Occipital lobe (tissue), 3 donors: ENCODE measurements at places on chromosomes 1 and 21.

DNA sequence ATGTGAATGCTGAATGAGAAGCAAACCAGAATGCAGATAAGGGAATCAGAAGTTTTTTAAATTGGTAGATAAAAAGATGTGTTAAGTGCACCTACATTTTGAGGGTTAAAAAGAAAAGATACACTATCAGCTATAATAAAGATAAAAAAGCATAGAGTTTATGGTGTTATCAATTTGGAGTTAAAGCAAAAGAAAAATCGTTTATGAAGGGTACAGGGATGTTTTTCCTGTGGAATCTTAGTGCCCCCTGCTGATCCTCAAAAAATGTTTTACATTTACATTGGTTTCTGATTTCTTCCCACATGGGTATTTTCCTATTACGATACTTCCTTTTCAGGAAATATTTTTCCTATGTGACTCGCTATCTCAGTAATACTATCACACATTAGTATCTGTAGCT is 293.5 kb downstream of the MRPL39 start:
- no peak for DNase-seq

DNA sequence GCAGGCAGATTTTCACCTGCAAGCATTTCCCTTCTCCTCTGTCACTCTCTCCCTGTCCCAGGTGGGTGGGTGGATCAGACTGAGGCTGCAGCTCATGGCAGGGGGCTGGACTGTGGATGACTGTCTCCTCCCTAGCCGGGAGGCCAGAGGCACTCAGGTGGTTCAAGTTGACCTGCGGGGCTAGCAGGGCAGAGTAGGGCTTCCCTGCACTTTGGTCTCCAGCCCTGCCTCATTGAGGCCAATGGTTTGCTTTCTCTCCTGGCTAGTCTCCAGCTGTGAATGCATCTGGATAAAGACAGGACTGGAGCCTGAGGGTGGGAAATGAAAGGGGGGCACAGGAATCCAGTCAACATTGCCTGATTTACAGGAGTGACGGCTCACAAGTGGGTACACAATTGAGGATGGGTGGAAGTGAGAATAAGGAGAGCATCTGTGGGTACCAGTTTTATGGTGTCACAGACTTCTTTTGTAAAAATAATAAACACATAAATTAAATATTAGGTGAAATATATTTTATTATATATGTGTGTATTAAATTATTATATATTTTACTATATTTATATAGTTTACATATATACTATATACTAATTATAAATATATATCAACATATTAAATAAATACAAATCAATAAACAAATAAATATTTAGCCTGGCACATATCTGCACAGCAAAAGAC is 25.6 kb downstream of the RUNX1 start:
- DNase-seq: no peak

GRCh38 chr1:40986956-40987355 is 7.5 kb downstream of the CTPS1 start:
- no peak for DNase-seq

- DNase-seq: no peak
Measured at GRCh38 chr21:39728341-39728740, 16.6 kb upstream of the IGSF5 start.

GRCh38 chr1:198273748-198274295 is 117.0 kb downstream of the NEK7 start:
- DNase-seq: no peak

DNA sequence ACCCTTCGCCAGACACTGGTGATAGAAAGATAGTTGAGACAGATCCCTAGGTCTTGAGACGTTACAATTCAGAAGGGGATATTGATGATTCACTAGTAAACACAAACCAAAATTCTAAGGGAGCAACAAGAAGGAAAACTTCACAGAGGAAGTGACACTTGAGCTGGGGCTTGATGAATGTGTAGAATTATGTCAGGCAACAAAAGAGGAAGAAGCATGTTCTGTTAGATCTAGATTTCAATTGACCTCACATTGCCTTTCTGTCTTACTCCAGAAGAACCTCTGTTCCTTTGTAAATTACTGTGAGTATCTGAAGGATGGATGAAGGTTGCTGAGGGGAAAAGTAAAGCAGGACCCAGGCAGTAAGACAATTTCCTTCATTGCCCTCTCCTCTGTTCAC is 328.2 kb downstream of the KCTD3 start:
- no peak for DNase-seq

GRCh38 chr21:45590246-45590725 is 48.0 kb upstream of the SLC19A1 start:
- no peak for DNase-seq

GRCh38 chr1:154943649-154944400 is 7.3 kb upstream of the PMVK start:
- no peak for DNase-seq

- peak; percentile 73 for DNase-seq
Measured at GRCh38 chr1:112700290-112701226, 6.4 kb downstream of the RHOC start.

- no peak for DNase-seq
Measured at GRCh38 chr1:235011064-235011598, 117.5 kb downstream of the TOMM20 start.

DNA sequence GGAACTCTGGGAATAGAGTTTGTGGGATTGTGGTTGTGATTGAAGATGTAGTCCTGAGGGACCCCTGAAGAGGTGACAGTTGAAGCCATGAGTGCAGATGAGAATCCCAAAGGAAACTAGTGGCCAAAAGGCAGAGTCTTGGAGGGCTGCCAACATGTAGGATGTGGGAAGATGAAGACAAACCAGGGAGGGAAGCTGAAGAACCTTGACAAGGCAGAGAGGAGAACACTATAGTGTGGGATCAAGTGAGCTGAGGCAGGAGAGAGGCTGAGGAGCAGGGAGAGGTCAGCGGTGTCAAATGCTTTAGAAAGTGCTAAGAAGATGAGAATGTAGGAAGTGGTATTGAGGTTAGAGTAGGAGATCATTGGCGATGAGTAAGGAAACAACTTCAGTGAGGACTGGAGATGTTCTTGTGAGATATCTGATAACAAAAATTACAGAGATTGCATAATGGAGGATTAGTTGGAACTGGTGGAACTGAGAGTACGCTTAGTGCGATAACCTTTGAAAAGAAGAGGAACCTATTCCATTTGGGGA is 88.5 kb upstream of the VCAM1 start:
- DNase-seq: no peak

DNA sequence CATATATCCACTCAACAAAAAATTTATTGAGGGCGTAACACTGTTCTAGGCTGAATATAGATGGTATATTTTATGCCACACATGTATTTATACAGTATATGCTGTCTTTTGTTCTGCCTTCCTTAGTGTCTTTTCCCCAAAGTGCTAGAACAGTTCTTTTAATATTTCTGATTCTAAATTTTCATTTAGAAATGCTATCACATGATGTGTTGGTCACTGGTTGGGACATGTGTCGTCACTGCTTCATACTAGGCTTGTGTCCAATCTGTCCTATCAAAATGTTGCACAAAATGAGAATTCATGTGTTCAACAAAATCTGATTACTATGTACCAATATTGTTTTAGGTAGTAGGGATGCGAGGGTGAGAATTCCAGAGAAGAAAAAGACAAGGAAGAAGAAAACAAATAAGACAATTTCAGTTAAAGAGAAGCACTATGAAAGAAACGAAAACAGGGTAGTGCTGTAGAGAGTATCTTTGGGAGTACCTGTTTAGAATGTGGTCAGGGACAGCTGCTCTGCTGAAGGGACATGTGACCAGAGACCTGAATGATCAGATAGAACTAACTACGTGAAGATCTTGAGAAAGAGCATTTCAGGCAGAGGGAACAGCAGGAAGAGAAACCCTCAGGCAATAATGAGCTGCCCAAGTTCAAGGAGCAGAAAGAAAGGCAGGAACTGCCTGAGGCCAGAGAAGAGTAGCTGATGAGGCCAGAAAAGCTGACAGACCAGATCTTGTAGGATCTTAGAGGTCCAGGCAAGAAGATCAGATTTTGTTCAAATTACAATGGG is 1.3 kb downstream of the KMO start:
- no peak for DNase-seq

DNA sequence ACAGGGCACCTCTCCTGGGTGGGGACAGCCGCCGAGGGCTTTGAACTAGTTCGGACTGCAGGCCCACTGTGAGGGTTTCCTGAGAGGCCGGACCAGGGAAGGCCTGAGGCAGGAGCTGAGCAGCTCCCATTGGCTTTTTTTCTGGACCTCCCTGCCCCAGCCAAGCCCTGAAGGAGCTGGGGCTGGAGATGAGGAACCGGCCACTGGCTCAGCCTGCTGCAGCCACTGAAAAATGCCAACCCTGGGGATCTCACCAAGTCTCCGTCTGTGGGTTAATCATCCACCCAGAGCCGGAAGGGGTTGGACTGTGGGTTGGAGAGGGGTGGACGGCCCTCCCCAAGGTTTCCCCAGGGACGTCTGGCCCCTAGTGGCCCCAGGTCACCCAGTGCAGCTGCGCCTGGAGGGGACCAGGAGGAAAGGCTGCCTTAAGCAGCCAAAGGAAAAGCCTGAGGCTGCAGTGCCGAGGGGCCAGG is 2.5 kb downstream of the VWA1 start:
- no peak for DNase-seq

- DNase-seq: no peak
Measured at GRCh38 chr1:170666541-170667254, 2.8 kb downstream of the PRRX1 start.

DNA sequence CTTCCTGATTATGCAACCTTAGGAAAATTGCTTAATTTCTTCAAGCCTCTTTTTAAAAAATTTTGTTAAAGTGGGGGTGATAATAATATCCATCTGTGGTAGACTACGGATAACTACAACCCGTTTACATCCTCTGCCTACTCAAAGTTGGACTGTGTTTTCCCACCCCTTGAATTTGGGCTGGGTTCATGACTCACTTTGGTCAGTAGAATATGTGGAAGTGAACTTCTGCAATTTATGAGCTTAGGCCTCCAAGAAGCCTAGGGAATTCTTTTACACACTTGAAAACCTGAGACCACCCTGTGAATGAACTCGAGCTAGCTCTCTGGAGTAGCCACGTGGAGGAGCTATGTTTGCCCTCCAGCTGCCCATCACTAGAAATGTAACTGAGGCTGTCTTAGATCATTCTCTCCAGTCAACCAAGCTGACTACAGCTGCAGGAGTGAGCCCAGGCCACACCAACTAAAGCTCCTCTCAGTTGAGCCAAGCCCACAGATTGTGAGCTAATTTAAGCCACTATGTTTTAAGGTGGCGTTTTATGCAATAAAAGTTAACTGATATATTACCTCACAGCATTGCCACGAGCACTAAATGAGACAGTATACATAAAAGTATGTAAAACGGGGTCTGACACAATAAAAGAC is 29.6 kb upstream of the CACHD1 start:
- DNase-seq: no peak

DNA sequence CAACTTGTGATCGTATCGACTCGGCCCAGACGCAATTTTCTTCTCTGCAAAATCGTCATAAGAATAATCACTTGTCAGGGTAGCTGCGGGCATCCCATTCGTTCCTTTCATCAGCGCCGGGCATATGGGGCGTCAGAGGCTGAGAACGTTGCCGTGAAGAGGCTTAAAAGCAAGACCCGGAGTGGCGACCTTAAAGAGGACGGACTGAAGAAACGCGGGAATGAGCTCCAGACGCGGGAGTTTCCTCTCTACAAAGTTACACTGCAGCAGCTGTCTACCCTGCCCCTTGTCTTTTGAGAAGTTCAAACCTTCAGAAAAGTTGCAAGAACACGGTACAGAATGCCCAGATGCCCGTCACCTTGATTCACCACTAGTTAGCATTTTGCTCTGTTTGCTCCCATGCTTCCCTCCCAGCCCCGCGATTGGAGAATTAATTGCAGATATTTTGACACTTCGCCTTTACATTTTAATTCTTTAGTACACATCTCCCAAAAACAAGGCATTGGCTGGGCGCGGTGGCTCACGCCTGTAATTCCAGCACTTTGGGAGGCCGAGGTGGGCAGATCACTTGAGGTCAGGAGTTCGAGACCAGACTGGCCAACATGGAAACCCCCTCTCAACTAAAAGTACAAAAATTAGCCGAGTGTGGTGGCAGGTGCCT is 967 bp downstream of the CENPS start:
- no peak for DNase-seq

- no peak for DNase-seq
Measured at GRCh38 chr1:74613894-74614293, 59.7 kb downstream of the ERICH3 start.

GRCh38 chr1:228392111-228392936 is 14.3 kb downstream of the TRIM11 start:
- DNase-seq: no peak

DNA sequence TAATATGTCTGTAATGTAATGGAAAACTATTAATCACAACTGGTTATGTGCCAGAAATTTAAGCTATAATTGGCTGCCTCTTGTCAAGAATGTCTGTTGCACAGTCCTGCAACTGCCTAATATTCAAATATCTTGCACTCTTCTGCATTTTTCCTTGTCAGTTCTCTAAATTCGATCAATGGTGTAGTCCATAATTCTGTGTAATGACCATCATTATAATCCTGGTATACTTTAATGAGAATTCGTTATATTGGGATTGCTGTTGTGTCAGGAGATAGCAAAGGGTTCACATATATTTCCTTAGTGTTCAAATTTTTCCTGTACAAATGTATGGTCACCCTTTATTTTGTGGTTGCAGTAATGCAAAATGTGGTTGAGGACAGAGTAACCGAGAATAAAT is 4.8 kb downstream of the NTNG1 start:
- DNase-seq: no peak

- no peak for DNase-seq
Measured at GRCh38 chr1:113770031-113770430, 10.7 kb upstream of the PHTF1 start.

GRCh38 chr1:182682898-182683501 is 1.4 kb downstream of the RGS8 start:
- no peak for DNase-seq

GRCh38 chr1:75503221-75503974 is 107.5 kb downstream of the SLC44A5 start:
- no peak for DNase-seq

GRCh38 chr1:7006996-7007871 is 222.0 kb downstream of the CAMTA1 start:
- DNase-seq: no peak

DNA sequence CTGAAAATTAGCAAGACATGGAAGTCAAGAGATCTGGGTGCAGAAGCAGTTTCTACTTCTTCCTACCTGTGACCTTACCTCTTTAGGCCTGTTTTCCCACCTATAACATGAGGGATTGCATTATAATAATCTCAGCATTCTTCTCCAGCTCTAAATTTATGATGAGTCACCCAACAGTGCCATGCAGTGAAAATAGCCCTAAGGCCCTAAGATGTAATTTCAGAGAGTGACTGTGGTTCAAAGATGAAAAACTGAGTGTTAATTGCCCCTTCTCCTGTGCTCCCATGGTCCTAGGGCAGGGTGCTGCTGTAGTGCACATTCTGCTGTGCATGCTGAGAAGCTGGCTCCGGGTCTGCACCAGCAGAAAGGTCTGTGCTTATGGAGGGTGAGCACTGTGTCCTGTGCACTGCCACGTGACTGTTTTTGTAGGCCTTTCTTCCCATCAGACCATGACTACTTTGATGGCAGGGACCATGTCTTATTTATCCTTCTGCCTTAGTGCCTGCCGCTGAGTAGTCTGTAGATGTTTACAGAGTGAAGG is 29.7 kb downstream of the JUN start:
- DNase-seq: no peak
